ENCODE measurements at places on chromosomes 16 and 17.

GRCh38 chr17:75832164-75832651 lies 12.0 kb downstream of the UNC13D start:
- no peak for DNase-seq

GRCh38 chr17:51456942-51457341 lies 196.6 kb downstream of the UTP18 start:
- no peak for DNase-seq

- no peak for DNase-seq
Measured at GRCh38 chr16:60776281-60776680, 1260.0 kb downstream of the CDH8 start.

DNA sequence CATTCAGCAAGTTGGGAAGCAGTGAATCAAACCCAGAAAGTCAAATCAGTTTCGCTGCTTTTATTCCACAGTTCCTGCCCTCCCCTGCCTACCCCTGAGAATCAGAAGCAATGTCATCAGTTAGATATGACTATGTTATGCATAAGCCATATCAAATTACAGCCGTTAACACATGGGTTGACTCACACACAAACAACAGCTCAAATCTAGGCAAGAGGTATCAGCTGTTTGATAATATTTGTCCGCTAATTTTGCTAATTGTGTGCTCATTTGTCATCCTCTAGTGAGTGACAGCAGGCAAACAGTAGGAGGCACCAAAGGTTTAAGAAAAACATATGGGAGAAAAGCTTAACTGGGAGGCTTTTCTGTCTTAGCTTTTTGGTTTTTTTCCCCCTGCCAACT lies 327.4 kb upstream of the CCL2 start:
- DNase-seq: no peak

GRCh38 chr17:71933306-71933705 lies 187.5 kb upstream of the SOX9 start:
- DNase-seq: no peak

GRCh38 chr16:65285128-65286048 lies 163.5 kb upstream of the CDH11 start:
- no peak for DNase-seq

- no peak for DNase-seq
Measured at GRCh38 chr16:986411-986810, 4.8 kb downstream of the SOX8 start.

DNA sequence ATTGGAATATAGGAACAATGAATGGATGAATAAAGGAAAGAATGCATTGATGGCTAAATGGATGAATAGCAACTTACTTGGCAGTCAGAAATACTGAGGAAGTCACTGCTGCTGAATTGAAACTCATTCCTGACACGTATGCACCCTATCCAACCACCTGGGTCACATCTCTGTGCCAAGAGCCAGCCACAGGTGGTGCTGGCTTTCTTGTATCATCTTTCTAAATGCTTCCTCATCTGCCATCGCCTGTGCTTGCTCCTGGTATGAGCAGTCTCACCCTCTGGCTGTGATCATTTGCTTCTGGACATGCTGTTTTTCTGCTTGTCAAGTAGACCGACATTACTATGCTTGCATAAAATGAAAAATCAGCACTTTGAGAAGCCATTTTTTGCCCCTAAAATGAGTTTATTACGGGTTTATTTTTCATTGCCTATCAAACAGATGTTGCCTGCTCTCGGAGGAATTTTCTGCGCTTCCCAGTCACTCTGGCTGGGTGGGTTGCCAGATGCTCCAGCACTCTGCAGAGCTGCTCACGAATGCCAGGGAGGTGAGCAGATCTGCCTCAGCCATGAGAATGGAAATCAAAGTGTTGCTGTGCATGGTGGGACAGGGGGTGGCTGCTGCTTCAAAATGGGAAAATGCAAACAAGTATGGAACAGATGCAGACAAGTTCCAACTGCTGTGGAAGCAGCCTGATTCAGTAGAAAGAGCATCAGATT lies 1349.6 kb upstream of the CDH8 start:
- DNase-seq: no peak

DNA sequence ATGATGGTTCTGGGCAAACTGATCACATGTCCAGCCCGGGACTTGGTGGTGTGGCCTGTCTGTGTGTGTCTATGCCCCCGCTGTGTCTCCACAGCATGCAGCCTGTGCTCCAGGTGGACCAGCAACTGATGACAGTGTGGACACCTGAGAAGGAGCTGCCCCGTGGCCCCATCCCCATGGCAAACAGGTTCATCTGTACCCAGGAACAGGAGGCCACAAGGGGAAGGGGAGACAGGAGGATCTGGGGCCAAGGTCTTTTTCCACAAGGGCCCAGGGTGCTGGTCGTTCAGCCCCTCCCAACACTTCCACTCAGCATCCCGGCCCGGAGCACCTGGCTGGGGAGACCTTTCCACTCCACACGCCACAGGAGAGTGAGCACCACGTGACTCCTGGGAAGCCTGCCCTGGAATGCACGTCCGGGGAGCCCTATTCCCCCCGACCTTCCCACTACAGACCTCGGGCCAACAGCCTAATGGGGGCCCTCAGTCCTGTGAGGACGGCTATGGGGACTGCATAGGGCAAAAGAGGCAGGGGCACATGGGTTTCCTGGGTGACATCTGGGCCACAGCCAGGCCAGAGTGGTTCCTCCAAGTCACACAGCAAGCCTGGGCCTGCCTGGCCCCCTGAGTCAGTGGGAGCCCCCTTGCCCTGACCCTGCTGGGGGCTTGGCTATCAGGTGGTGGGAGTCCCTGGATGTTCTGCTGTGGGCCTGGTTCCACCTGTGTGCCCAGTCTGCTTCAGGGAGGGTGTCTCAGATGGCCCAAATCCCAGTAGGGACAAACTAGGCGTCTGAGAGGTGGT lies 20.8 kb upstream of the NXPH3 start:
- no peak for DNase-seq

DNA sequence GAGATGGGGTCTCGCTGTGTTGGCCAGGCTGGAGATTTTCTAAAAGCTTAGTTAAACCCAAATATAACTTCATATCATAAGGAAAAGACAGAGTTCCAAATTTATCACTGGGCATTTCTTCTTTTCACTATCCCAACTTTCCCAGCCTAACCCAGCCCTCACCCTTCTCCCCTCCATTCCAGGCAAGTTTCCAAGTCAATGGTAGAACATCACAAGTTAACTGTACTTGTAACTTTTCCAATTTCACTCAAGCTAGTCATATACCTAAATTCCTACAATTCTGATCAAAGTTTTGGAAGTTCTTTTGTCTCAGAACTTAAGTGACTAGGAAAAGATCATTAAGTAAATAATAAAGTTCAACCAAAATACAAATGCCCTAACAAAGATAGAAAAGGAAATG lies 61.2 kb downstream of the USP32 start:
- DNase-seq: no peak

DNA sequence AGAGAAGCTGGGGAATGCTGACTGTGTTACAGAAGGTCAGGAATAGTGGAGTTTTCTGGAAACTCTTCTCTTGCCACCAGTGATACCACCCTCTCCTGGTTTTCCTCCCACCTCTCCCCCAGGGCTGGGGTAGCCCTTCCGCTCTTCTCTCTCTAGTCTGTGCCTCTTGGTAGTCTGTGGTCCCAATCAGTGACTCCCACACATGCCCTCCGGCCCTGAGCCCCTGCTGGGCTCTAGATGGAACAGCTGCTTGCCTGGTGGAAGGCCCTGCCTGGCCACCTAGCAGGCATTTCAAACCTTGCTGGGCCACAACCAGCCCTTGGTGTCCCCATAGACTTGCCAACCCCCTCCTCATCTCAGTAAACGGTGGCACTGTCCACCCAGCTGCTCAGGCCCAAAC lies 15.2 kb upstream of the MTSS2 start:
- DNase-seq: no peak

DNA sequence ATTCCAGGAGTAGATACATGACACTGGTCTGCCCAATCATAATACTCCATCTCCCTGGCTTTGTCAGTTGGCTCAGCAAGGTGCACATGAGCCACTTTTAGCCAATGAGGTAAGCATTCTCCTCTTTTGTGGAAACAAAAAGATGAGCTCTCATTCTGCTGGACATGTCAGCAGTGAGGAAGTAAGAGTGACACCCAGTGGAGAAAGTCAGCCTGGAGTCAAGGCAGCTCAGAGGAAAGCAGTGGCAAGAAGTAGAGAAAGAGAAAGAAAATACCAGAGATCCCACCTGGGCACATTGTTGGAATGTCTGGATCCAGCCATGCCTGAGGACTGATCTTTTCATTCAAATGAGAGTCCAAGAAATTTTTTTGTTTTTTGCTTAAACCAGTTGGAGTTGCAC lies 496.9 kb upstream of the C16orf82 start:
- DNase-seq: no peak

GRCh38 chr16:1089822-1090619 lies 6.0 kb downstream of the C1QTNF8 start:
- DNase-seq: no peak

DNA sequence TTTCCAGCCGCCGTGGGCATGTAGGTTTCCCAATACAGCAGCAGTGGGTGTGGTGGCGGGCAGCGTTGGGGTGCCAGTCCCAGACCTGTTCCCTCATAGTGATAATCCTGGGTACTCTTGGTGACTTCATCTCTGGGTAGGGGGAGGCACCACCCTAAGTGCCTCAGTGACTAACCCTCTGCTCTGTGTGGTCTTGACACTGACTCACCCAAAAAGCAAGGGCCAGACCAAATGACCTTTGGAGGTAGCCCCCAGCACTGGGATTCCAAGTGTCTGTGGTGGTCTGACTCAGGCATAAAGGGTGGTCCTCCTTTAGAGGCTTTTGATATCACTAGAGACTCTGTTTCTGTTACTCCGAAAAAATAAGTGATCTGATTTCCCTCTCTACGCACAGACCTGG lies 908 bp downstream of the CALB2 start:
- DNase-seq: no peak

DNA sequence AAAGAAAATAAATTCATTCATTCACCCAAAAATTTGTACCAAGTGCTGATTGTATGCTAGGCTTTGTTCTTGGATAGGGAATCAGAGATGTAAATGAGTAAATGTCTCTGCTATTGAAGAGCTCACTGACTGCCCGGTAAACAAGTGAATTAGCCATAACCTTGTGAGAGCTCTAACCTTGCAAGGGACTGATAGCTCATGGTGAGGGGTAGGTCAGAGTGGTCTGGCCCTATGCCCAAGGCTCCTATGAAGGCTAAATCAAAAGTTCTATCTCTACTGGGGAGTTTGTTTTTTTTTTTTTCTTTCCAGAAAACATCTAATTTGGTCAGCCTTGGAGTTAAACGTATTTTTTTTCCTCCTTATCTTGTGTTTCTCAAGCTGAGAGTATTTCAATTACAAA lies 172.8 kb upstream of the CDH11 start:
- DNase-seq: no peak

DNA sequence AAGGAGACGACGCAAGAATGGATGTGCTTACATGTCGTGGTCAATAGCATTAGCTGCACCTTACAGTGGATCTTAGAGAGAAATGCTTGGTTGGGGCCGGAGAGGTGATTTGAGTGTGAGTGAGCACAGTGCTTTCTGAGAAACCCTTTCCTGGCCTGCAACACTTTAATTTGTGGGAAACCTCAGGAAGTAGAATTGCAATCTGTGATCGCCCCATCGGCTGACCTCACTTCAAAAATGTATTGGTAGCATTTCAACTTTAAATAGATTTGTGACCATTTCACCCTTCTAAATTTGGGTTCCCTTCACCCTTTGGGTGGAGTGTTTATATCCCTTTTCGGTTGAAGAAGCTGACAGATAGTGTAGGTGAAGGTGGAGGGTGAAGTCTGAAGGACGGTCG lies 13.2 kb downstream of the PRKCB start:
- DNase-seq: no peak

DNA sequence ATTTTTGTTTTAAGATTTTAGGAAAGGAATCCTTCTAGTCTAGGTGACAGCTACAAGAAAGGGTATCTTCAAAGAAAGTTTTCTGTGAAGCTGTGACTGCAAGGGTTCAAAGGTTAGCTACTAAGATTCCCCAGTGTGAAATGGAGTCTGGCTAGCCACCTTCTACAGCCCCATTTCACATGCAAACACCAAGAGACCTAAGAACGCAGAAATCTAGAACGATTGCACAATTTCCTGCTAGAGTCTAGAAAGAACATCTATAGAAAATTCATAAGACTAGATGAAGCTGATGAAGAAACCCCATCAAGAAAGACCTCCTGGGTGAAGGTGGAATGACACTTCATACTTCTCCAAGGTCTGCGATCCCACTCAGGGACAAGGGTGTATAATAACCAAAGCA lies 77.1 kb downstream of the STX8 start:
- no peak for DNase-seq

DNA sequence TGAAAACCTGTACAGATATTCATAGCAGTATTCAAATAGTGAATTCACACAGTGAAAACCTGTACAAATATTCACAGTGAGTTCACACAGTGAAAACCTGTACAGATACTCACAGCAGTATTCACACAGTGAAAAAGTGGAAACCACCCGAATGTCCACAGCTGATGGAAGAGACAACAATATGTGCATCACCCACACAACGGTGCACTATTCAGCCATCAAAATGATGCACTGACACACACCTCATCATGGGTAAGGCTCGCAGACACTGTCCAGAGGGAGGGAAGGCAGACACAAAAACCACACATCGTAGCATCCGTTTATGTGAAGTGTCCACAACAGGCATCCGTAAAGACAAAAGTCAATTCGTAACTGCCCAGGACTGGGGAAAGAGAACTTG lies 100.9 kb downstream of the VPS53 start:
- DNase-seq: no peak

- no peak for DNase-seq
Measured at GRCh38 chr16:505479-506245, 21.9 kb upstream of the CAPN15 start.

Data from cortex of kidney (tissue), 1 donor.